ENCODE measurements at places on chromosomes 4 and X.

- DNase-seq, result no peak
These were observed 2.0 kb downstream of the NUDT11 start for GRCh38 chrX:51494409-51494808.

GRCh38 chrX:123454712-123455431, 270.8 kb downstream of the GRIA3 start:
- DNase-seq, result no peak

- DNase-seq, result no peak
These were observed 20.5 kb downstream of the HADH start for GRCh38 chr4:108010167-108010566.

GRCh38 chr4:67918428-67918827, 34.6 kb upstream of the TMPRSS11D start:
- no peak for DNase-seq

GRCh38 chr4:109592367-109592766, 32.3 kb downstream of the MCUB start:
- DNase-seq, result no peak

Measured in cerebellar nuclear complex (tissue), 1 donor.